ENCODE measurements at places on chromosomes 11 and 22.
A peak's percentile ranks its signal among the peaks of the same experiment; 100 is the strongest.

DNA sequence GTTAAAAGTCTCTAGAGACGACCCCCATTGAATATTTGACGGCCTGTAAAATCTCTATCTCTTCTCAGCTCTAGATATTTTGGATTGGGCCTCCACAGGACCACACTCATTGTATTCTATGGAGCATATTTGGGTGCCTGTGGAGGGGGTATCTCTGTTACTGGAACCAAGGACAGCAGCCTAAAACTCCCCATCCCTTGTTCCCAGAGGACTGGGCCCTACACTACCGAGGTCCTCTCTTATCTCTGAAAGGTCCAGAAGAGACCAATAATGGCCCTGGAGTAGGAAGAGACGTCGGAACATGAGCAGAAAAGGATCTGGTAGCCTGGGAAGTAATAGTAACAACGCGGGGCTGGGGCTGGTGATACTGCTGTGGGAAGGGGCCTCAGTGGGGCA, 542 bp downstream of the HPS4 start:
- DNase-seq = no peak

GRCh38 chr11:134725716-134726639, 313.9 kb upstream of the B3GAT1 start:
- no peak for DNase-seq

- DNase-seq = no peak
Measured at GRCh38 chr22:47629273-47629711, 866.8 kb downstream of the TBC1D22A start.

- no peak for DNase-seq
Measured at GRCh38 chr22:22194931-22195264, 49.7 kb upstream of the VPREB1 start.

DNA sequence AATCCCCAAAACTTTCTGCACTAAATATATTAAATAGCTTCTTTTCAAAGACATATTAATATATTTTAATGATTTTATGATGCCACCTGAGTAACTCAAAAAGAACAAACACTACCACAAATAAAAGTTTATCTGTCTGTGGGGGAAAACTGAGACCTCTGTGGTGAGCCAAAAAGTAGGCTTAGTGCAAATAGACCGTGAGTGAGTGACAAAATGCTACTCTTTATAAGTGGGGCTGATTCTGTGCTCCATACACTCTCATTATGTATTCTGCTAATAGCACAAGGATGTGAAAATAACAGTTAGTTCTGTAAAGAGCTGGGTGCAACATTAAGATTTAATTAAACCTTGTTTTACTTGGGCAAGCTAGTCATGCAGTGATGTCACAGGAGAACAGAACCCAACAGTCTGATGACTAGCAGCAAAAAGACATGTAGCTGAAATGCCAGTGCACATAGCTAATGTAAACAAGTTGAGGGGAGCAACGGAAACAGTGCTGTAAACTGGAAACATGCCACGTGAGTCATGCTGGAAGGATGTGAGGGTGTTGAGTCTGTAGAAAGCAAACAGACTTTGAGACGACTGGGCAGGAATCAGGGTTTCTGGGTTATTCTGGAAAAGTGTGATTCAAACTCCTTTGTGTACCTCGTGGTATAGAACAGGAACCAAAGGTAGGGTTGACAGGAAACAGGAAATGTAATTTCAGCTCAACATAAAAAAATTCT, 1130.4 kb downstream of the LRRC4C start:
- no peak for DNase-seq

DNA sequence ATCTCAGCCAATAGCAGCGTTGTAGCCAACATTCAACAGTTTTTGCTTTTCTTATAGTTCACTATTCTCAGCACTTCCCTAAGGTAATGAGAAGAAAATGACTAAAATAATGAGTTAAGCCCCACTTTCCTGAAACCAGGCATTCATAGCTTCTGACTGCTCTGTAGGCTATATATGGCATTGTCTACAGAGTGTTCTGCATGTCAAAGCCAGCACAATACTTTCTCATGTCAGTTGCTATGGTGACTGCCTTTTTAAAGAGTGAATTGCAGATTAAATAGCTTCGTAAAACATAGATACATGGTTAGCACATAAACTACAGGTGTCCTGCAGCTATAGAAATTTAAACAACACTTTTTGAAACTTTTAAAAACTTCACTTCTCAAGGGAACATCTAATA, 1256.1 kb upstream of the CNTN5 start:
- no peak for DNase-seq

GRCh38 chr11:83726316-83726715, 440.1 kb upstream of the CCDC90B start:
- no peak for DNase-seq

GRCh38 chr11:126638648-126639047, 283.2 kb downstream of the ST3GAL4 start:
- no peak for DNase-seq

DNA sequence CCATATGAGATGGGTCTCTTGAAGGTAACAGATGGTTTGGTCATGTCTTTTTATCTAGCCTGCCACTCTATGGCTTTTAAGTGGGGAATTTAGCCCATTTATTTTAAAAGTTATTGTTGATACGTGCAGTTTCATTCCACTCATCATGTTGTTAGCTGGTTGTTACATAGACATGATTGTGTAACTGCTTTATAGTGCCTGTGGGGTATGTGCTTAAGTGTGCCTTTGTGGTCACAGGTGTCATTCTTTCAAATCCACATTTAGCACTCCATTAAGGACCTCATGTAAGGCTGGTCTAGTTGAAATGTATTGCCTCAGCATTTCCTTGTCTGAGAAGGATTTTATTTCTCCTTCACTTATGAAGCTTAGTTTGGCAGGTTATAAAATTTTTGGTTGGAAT, 263.8 kb upstream of the LUZP2 start:
- DNase-seq = no peak

GRCh38 chr22:35116817-35117216, 50.9 kb downstream of the ISX start:
- no peak for DNase-seq

- DNase-seq = no peak
Measured at GRCh38 chr11:24828938-24829605, 332.2 kb downstream of the LUZP2 start.

DNA sequence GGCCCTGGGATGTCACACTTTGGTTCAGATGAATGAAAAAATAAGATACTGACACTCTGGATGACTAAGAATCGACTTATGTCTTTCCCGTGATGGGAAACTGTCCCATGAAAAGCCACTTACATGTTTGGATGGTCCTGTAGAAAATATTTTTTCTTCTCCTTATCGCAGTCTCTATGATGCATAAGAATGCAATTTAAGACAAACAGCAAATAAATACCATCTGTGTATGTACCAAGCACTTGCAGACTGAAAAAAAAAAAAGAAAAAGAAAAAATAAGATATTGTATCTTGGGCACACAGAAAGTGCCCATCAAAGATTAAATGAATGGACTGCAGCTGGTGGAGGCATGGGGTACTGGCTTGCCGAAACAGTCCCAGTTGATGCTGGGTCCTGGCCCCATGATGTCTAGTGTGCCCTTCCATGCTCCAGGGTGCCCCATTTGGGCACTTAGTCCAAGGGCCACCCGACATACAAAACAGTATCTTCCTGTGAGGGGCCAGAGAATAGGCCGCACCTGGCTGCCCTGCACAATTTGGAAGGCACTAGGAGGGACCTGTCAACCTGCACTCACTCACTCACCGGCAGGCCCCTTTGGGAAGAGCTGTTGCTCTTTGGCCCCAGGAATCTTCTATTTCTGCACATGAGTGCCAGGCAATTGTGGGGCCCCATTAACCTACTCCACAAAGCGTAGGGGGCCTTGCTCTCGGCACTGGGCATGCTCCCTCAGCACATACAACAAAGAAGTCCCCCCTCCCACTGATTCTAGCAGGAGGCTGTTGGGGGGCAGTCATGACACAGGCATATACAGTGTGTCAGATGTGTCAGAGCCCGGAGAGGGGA, 2.5 kb upstream of the ZBED4 start:
- no peak for DNase-seq

DNA sequence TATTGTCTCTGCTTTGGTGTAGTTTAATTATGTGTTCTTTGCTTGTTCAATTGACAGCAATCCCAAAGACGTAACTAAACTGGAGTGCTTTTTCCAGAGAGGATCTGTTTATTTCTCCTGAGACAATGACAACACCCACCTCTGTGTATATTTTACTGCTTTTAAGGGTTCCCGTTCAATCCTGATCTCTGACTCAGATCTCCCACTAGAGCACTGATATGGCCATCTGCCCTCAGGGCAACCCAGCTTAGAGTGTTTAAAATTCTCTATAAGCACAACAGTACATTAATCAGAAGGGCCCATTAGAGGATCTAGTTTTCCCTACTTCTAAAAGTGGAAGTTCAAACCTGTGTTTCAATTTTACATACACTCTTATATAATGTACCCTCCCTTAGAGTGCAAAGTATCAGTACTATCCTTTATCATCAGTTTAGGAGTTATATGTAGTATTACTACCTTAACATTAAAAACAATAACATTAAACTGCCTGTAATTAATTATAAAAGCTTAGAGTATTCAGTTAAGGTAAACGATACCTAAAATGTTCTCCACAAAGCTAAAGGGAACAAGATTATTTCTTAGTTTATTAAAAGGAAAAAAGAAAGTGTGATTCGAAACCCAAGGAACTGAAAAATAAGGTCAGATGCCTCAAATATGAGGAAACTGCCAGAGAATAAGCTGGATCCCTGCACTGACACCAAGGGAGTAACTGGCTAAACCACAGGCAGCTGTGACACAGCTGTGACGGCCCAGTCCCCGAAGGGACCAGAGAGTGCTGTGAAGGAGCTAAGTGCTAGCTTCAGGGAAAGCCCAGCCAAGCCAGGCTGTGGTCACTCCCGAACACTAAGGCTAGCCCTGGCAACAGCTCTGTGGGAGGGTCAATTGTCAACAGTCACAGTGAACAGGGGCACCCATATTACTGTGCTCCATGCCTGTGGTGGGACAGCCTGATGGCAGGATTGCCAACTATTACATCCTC, 15.2 kb downstream of the UFD1 start:
- DNase-seq = no peak

- DNase-seq = peak; percentile 2
Measured at GRCh38 chr11:45045683-45046471, 95.2 kb upstream of the TP53I11 start.

- no peak for DNase-seq
Measured at GRCh38 chr11:36508743-36509142, 1.3 kb downstream of the TRAF6 start.

DNA sequence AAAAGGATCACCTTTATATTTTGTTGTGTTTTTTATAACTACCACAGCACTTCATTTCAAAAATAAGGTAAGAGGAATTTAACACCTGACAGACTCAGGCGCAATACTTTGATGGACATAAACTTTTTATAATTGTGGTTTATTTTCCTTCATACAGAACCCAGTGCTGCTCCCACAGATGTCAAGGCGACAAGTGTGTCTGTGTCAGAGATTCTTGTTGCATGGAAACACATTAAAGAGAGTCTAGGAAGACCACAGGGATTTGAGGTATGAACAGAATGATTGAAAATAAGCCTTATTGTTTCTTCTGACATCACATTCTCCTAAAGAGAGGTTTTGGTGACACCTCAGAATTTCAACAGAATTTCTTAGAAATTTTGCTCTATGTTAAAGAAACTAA, 378.9 kb upstream of the ARHGAP42 start:
- DNase-seq = no peak

GRCh38 chr11:112625814-112626213, 335.4 kb upstream of the NCAM1 start:
- DNase-seq = no peak

- DNase-seq = no peak
Measured at GRCh38 chr22:37564111-37564711, 3.9 kb downstream of the CDC42EP1 start.

GRCh38 chr11:46254133-46254491, 23.4 kb upstream of the CREB3L1 start:
- DNase-seq = no peak

DNA sequence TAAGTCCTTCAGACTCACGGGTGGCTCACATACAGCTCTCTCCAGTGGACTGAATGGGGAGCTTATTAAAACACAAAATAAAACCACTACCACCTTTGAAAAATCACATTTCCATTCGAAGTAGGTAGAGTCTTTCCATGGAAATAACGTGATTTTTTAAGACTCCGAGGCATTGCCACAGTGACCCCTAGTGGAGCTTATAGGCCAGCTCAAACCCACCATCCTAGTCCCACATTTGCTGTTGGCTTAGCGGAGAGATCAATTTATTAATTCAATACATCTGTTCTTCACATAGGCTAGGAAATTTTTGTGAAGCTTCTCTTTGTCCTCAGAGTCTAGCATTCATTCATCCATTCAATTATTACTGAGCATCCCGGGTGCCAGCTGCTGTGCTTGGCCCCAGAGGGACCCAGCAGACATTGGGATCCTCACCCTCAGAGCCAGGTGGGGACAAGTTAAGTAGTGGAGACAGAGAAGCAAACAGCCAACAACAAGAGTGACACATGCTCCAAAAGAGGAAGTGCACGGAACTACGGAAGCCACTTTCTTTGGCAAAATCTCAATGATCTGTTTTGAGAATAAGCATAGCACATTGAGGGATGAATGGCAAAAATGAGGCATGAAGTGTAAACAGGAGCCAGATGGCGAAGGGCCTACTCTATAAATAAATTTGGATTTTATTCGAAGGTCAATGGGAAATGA, 10.2 kb upstream of the P4HA3 start:
- DNase-seq = peak; percentile 53

DNA sequence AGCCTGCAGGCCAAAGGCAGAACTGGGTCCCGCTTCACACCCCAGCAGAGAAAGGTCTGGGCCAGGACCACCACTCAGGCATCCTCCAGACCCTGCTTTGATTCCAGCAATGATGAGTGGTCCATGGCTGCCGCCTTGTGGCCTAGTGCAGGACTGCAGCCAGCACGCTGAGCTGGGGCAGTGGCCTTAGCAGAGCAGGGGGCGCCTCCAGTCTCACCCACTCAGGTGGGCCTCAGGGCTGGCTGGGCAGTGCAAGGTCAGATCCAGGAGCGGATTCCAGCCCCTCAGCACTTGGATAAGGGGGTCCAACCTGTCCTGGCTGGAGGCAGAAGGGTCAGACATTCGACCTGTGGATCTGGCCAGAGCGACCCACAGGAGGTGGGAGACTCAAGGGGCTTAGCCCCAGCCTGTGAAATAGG, 9.6 kb upstream of the PDE2A start:
- peak; percentile 79 for DNase-seq

DNA sequence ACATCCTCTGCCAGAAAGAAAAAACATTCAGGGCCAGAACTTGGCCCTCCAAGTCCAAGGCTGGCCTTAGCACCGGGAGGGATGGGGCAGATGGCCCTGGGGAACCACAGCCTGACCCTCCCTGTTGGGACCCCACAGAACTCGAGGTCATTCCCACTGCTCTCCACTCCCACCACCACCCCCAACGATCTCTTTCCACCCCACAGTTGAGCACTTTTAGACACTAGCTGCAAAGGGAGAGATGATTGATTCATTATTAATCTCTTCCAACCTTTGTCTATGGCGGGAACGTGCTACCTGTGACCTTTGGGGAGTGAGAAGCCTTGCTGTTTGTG, 869.7 kb downstream of the BRD1 start:
- no peak for DNase-seq

DNA sequence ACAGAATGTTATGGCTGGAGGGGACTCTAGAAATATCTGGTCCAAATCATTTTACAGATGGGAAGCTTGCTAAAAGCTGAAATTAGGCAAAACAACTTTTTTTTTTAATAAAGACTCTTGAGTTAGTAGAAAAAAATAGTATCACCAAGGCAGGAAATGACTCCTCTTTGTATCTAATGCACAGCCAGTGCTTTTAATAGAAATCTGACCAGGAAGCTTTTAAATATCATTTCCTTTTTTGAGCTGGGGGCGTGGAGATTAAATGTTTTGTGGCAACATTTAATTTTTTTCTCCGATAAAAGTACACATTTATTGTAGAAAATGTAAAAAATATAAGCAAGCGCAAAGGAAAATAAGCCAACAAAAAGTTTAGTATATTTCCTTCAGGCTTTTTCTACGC, 22.5 kb downstream of the TRAF6 start:
- DNase-seq = no peak
